Thyroid gland (tissue), 4 donors: ENCODE measurements at places on chromosomes 11 and 22.
A peak's percentile ranks its signal among the peaks of the same experiment; 100 is the strongest.

DNA sequence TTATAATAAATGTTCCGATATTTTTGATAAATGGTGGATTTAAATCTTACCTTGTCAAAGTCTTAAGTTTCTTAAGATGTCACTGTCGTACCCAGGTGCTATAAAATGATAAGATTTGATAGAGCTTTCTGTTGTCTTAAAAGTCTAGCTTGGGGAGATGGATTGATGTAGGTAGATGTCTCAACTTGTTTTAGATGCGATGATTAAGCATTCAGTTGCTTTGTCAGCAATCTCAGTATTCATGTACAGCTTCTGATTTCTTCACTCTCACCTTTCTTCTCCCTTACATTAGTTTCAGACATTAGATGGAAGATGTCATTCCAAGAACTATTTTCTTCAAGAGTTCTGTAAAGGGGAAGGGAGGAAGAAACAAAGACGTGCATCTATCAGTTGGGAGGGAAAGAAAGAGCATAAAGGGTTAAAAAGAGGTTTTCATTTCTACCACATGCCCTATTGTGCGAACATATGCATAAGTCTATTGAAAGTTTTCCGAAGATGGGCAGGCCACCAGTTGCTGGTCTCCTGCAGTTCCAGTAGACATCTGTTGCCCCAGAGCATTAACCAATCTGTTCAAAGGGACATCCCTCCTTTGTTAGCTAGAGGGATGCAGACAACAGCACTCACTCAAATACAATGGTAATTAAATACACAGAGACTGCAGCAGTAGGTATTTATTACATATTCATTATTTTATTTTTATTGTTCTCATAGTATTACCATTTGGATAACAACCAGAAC lies 38.4 kb downstream of the ZC3H12C start:
- no peak for DNase-seq

GRCh38 chr11:126929179-126930061 lies 71.2 kb downstream of the KIRREL3 start:
- no peak for DNase-seq

DNA sequence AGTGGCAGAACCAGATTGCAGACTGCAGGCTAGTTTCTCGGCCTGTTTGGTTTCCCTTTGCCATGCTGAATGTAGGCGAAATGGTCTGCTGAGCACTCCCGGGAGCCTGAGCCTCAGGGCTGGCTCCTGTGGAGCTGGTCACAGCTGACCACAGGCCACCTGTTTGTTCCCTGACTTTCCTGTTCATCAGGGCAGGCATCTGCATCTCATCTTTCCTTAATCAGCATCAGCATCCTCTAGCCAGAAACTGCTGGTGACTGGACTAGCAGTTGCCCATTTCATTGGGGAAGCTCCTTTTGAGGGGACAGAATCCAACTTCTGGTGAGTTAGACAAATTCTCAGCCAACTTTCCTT lies 20.2 kb upstream of the C11orf96 start:
- no peak for DNase-seq

- DNase-seq = no peak
Observed at GRCh38 chr11:67640758-67641337, 1.3 kb upstream of the TBX10 start.

- DNase-seq = peak; percentile 56
Observed at GRCh38 chr11:72781313-72782080, 12.3 kb downstream of the STARD10 start.

- no peak for DNase-seq
Observed at GRCh38 chr22:45870011-45870410, 107.0 kb downstream of the WNT7B start.

DNA sequence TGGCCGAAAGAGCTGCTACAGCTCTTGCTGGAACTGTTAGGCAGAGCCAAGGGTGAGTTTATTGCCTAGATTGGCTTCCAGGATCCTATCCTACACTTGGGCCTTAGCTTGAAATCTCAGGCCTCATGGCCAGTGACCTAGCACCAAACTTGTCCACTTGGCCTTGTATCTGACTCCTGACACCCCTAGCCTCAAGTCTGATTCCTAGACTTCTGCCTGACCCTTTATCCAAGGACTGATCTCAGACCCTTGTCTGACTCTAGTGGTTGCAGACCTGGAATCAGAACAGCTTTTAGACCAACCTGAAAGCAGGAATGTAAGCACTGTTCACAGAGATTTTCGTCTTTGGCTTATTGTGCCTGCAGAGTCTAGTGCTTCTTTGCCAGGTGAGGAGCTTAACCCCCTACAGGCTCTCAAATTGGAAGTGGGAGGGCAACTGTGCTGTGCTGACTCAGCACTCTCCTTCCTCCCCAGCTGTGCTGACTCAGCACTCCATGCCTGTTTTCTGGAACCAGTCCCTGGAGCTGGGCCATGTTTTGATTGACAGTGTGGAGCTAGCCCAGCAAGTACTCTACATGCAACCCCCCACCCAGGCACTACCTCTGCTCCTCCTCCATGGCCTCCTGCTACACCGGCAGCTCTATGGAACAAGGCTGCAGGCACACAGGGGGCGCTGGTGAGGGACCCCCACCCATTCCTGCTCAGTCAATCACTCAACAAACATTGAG lies 35.1 kb downstream of the RRP8 start:
- DNase-seq = peak; percentile 97

DNA sequence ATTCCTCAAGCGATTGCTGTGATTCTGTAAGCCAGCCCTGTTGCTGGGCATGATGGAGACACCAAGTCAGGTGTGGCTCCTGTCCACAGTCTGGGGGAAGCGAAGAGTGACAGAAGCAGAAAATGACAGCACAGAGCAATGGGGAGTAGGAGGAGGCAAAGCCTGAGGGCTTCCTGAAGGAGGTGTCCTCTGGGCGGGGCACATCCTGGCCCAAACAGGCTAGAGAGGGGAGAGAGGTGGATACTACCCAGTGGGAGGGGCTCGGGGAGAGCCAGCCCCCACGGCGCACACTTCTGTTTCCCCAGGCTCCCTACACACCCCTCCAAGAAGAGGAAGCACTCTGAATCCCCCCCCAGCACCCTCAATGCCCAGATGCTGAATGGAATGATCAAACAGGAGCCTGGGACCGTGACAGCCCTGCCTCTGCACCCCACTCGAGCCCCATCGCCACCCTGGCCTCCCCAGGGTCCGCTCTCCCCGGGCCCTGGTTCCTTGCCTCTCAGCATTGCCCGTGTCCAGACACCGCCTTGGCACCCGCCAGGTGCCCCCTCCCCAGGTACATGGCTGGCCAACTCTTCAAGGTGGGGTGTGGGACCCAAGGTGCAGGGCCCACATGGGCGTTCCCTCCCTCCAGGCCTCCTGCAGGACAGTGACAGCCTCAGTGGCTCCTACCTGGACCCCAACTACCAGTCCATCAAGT lies 18.9 kb downstream of the MYRF start:
- no peak for DNase-seq

- DNase-seq = peak; percentile 20
Observed at GRCh38 chr22:37267135-37267587, 15.1 kb upstream of the CYTH4 start.

DNA sequence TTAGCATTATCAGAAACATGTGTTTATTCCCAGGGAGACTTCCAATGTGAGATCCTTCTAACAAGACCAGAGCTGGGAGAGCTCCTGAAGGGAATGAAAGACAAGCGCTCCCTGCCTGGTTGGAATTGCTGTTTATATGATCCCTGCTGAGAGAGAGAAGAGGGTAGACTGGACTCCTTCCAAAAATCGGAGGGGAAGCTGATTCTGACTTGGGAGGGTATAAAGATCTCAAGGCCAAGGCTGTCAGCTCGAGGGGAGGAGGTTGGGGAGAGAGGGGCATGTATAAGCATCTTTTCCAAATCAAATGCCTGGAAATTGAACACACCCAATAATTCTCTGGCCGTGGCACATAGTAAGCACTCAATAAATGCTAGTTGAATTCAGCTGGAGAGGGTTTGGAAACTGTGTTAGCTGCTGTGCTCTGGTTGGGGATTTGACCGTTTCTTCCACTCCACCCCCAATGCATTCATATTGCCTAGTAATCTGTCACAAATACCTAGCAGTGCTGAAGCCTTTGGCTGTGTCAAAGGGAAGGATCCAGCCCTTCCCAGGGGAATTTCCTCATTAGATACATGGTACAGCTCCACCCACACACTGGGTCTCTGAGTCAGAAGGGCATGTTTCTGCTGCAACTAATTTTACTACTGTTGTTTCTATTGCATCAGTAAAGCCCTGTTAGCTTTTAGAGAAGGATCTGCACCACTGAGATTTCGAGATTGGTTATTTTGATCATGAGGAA lies 61.5 kb downstream of the CACNG2 start:
- DNase-seq = no peak

GRCh38 chr11:75087319-75088305 lies 9.1 kb downstream of the OR2AT4 start:
- DNase-seq = no peak

DNA sequence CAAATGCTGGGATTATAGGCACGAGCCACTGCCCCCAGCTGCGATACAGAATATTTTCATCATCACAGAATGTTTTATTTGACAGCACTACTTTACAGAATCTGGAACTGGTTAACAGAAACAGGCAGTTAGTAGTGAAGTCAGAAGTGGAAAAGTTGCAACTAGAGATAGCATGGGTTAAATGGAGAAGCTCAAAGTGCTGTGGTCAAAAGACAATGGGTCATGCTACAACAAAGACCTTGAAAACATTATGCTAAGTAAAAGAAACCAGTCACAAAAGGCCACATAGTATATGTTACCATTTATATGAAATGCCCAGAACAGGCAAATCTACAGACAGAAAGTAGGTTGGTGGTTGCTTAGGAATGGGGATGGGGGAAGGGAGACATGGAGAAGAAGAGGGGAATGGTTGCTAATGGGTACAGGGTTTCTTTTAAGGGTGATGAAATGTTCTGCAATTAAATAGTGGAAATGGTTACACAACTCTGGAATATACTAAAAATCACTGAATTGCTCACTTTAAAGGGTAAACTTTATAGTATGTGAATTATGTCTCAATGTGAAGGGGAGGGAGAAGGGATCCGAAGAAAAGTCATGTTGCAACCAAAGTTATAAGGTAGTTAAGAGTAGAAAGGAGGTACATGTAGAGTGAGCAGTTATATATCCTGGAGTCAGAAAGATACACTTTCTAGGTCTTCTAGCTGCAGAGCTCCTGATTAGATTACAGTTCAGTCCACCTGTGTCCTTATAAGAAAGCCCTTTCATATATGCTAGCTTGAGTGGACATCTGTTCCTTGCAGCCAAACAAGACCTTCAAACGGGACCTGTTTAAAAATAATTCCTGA lies 46.3 kb upstream of the RAPSN start:
- no peak for DNase-seq

- no peak for DNase-seq
Observed at GRCh38 chr11:104324276-104324675, 160.3 kb upstream of the PDGFD start.

DNA sequence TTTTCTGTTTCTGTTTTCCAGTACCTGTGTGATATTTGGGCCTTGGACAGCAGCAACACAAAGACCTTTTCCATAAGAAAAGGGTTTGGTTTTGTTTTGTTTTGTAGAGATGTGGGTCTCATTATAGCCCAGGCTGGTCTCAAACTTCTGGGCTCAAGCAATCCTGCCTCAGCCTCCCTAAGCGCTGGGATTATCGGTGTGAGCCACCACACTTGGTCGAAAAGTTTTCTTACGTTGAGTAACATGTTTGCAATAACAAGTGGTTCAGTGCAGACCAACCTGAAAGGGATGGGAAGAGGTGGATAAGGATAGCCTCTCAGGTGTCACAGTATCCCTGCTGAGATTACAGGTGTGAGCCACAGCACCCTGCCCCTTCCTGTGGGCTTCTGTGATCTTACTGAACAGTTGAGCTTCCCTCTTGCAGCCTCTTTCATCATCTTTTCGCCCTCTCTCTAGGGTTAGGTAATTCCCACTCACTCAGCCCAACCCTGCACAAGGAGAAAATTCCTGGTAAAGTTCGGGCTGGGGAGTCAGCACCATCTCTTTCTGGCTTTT lies 3.5 kb upstream of the MRPL48 start:
- DNase-seq = no peak

- no peak for DNase-seq
Observed at GRCh38 chr11:61283613-61284012, 11.5 kb downstream of the VWCE start.

DNA sequence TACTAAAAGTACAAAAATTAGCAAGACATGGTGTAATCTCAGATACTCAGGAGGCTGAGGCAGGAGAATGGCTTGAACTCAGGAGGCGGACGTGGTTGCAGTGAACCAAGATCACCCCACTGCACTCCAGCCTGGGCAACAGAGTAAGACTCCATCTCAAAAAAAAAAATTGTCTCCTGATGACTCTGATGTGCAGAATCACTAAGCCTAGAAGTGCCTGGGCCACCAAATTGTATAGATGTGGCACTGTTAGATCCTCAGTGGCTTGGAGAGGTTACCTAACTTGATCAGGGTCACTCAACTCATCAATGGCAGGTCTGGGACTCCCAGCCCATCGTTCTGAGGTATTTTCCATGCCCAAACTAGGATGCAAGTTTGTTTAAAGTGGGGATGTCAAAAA lies 10.6 kb downstream of the PLEKHB1 start:
- no peak for DNase-seq

DNA sequence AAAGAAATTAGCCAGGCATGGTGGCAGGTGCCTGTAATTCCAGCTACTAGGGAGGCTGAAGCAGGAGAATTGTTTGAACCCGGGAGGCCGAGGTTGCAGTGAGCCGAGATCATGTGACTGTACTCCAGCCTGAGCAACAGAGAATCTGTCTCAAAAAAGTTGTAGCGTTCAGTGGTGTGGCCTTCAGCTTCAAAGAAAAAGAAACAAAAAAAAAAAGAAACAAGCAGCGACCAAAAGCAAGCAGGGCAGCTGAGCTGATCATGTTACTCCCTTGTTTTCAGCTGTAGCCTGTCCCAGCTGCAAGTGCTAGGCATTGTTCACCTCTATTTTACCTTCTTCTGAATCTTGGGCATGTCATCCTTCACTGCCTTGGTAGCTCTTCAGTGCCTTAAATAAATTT lies 37.0 kb downstream of the SFI1 start:
- DNase-seq = no peak

DNA sequence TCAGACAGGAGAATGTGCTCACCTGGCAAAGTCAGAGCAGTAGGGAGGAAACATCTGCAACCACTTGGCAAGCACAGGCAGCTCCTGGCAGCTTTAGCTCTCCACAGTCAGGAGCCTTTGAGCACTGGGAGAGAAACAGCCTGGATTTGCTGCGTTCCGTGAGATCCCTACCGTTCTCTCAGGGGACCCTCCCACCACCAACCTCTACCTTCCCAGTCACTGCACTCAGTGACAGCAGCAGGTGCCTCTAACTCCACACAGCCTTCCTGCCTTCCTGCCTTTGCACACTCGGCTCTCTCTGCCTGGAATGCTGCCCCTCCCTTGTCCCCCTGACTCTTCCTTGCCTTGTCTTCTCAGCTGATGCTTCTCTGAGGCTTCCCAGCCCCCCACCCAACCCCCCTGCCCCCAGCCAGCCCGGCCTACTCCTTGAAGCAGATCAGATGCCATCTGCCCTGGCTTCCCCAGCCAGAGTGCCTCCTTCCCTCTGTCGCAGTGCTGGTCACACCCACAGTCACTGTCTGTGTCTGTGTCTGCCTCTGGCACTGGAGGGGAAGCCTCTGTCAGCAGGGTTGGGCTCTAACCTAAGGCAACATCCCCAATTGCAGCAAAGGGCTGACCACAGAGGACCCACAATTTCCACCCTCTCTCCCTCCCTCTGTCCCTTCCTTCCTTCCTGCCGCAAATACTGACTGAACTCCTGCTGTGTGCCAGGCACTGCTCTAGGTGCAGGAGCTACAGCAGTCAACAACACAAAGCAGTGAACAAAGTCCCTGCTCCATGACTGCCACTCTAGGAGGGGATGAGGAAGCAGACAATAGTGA lies 14.9 kb upstream of the TSKU start:
- DNase-seq = peak; percentile 80

- DNase-seq = no peak
Observed at GRCh38 chr11:108009497-108010370, 1.0 kb downstream of the CUL5 start.
